ENCODE measurements at places on chromosomes 1 and 21.

- no peak for DNase-seq
Observed at GRCh38 chr21:41695513-41695912, 71.3 kb downstream of the RIPK4 start.

- no peak for DNase-seq
Observed at GRCh38 chr1:59052166-59052590, 244.7 kb upstream of the FGGY start.

- DNase-seq: no peak
Observed at GRCh38 chr1:225319871-225320270, 108.0 kb downstream of the LBR start.

DNA sequence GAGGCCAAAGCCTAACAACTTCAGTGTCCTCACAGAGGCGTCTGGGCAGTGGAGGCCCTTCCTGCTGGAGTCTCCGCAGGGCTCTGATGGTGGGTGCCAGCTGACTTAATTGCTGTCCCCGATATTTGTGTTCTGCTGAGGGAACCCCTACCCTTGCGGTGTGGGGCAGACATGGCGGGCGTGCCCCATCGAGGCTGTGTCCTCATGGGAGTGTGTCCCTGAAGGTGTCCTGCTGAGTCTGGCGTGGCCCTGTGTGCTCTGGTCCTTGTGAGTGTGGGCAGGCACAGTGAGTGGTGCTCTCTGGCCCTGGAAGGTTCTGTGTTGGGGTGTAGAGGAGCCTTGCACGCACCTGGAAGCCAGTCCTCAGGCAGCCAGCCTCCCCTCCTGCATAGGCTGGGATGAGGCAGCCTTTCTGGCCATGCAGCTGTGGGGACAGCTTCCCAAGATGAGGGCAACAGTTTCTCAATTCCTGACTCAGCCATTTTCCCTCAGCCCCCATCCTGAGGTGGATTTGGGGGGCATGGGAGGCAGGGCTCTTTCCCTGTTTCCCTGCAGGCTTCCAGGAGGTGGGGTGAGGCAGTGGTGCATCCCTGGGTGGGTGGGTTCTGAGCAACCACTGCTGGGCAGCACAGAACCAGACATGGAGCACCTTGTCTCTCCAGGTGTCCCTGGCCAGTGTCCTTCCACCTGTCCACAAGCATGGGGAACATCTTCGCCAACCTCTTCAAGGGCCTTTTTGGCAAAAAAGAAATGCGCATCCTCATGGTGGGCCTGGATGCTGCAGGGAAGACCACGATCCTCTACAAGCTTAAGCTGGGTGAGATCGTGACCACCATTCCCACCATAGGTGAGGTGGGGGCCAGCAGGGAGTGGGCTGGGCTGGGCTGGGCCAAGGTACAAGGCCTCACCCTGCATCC lies 6.5 kb downstream of the C1orf35 start:
- no peak for DNase-seq

- DNase-seq: peak; percentile 13
Observed at GRCh38 chr1:190212450-190212849, 265.2 kb downstream of the BRINP3 start.

DNA sequence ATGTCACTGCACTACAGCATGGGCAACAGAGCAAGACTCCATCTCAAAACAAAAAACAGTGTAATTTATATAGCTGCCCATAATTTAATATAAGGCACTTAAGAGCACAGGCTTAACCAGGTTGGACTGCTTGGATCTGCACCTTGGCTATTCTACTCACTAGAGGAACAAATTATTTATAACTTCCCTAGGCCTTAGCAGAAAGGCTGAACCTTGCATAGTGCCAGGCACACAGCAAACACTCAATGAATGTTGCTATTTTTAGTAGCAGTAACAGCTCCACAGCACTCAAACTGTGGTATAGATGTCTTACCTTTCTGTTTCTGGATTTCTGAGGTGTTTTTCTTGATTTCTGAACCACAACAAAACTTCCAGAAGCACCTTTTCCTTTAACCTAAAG lies 19.8 kb downstream of the HP1BP3 start:
- DNase-seq: no peak

DNA sequence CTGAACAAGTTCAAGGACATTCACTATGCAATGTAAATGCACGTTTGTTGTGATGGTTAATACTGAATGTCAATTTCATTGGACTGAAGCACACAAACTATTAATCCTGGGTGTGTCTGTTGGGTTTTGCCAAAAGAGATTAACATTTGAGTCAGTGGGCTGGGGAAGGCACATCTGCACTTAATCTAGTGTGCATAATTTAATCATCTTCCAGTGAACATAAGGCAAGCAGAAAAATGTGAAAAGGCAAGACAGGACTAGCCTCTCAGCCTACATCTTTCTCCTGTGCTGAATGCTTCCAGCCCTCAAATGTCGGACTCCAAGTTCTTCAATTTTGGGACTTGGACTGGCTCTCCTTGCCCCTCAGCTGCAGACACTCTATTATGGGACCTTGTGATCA lies 40.1 kb downstream of the PRPF38A start:
- no peak for DNase-seq

GRCh38 chr1:46181343-46182260 lies 5.3 kb upstream of the P3R3URF start:
- DNase-seq: peak; percentile 30

- no peak for DNase-seq
Observed at GRCh38 chr1:175127565-175127964, 59.9 kb downstream of the TNN start.

GRCh38 chr1:183304440-183305107 lies 113.6 kb downstream of the NMNAT2 start:
- DNase-seq: no peak

DNA sequence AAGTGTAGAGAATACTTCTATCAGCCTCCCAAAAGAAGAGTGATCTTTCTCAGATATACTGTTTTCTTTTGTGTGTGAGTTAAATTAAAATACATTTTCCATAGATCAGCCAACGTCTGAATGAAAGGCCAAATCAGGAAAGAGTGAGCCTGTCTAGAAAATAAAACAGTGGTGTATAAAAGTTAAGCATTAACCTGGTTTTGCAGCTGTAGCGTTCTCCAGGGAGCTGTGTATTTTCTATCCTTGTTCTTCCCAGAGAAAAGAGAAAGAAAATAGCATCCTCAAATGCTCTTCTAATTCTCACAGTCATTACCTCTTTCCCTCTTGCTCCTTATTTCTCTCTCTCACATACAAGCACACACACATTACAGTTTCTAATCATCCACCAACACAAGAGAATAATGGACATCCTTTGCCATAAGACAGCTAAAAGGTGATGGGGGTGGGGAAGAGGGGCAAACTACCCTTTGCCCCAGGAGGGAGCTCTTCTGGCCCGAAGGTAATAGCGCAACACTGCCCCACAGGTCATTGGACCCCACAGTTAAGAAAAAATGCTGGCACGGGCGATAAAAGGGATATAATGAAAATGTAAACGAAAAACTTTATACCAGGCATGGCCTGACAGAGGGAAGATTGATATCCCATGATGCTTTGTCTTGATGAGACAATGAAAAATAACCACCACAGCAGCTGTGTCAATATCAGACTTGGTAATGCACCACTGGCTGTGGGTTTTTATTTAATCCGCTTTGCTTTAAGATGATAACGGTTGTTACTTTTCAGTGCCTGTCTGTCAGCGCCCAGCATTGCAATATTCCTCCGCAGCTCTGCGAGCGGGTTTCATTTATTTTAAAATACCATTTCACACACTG lies 150.3 kb downstream of the NUF2 start:
- DNase-seq: no peak

DNA sequence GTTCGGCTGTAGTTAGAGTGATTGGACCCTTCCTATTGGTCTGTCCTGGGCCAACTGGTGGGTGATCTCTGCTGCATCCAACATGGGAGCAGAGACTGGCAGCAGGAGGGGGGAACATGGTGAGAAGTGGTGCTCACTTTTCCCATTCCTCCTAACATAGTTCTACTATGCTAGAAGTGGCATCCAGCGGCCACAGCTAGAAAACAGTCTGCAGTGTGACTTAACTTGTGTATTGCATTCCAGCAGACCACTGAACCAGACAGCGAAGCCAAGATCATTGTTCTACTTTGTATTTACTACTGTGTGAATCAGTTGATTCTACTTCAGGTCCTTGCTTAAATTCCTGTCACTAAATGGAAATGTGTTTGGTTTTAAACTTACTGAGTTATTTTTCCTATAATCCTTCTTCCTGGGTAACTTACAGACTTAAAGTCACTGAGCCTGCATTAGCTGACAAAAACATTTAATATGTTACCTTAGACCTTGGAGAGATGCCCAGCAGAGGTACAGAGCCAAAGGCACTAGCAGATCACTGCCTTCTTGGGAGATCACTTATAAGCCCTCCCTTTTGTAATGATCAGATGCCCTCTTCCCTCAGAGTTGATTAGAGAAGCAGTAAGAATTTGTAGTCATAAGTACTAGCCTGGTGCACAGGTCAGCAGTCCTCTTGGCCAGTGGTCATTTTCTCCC lies 8.2 kb downstream of the FABP3 start:
- no peak for DNase-seq

DNA sequence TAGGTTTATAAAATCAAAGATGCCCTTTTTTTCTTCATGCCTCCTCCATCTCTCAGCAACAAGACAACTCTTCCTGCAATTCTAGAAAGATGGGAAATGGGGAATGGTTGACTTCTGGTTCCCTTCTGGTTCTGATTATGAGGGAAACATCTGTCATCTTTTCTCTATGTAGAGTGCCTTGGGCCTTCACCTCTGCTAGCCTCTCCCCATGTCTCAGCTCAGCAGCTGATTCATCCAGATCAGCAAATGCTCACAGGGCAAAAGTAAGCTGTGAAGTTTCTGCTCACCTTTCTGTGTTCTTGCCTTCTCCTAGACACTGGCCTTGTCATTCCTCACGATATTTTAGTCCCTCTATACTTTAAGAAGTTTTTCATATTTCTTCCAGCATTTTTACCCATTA lies 17.8 kb upstream of the BECN2 start:
- DNase-seq: no peak

DNA sequence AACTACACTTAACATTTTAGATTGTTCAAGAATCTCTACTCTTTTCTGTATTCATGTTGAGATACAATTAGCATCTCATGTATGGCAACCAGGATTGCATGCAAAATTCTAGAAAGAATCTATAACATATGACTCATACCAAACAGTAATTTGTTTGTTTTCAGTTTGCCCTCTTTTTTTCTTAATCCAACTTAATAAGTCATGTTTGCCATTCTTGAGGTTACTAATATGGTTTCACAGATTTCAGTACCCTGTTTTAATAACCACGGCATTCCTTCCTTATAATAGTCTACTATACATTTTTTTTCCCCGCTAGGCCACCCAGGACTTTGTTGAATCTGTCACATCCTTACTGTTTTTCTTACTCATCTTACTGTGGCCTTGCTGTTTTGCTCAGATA lies 140.8 kb downstream of the FMN2 start:
- DNase-seq: peak; percentile 93

DNA sequence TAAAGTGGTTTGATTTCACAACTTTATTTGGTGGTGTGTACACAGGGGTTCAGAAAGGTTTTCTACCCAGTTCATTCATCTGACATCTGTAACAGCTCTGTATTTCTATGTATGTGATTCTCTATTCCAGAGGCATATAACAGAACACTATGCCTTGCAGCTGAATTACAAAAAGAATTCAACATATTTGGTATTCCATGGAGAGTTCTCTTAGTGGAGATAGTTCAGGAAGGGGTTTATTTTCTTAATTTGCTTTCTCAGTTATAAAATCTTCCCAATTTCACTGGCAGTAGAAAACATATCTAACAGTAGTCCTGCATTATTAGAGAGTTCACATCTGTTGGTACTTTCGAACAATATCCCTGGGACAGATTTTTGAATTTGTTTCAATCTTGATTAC lies 207.9 kb upstream of the LYPLAL1 start:
- DNase-seq: no peak

- DNase-seq: no peak
Observed at GRCh38 chr1:198276241-198276640, 119.4 kb downstream of the NEK7 start.

- no peak for DNase-seq
Observed at GRCh38 chr1:247175458-247175857, 3.6 kb upstream of the ZNF124 start.

DNA sequence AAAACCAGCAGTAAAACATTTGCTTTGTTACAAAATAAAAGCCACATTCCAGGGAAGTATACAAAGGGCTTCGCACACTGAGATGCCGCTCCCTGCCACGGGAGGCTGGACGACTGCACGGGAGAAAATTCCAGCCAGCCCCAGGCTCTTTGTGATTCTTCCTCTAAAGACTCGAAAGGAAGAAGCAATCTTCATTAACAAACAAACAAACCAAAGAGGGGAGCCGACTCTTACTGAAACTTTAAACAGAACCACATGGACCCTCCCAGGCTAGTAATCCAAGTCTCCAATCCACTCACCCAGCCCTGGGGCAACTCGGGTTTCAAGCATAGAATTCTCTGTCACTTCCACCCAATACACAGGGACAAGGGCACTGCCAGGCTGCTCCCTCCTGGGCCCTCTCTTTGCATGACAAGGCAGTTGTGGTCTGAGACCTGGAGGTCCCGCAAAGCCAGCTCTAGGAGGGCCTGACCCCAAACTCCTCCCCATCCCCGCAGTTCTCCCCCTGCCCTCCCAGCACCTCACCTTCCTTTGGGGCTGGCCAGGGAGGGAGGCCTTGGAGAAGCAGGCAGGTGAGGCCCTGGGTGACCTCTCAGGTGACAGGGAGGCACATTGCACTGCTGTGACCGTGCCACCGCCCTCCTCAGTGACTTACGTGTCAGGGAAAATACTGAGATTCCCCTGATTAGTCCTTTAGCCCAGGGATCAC lies 26.6 kb upstream of the COL18A1 start:
- DNase-seq: peak; percentile 85

DNA sequence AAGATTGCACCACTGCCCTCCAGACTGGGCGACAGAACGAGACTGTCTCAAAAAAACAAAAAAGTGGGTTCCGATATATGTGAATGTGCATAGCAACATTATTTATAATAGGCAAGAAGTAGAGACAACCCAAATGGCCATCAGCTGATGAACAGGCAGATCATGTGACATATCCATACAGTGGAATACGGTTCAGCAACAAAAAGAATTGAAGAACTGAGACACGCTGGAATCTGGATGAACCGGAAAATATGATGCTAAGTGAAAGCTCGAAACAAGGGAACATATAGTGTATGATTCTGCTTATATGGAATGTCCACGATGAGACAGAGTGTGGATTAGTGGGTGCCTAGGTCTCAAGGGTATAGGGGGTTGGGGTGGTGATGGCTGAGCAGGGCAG lies 28.5 kb upstream of the MORC3 start:
- no peak for DNase-seq

DNA sequence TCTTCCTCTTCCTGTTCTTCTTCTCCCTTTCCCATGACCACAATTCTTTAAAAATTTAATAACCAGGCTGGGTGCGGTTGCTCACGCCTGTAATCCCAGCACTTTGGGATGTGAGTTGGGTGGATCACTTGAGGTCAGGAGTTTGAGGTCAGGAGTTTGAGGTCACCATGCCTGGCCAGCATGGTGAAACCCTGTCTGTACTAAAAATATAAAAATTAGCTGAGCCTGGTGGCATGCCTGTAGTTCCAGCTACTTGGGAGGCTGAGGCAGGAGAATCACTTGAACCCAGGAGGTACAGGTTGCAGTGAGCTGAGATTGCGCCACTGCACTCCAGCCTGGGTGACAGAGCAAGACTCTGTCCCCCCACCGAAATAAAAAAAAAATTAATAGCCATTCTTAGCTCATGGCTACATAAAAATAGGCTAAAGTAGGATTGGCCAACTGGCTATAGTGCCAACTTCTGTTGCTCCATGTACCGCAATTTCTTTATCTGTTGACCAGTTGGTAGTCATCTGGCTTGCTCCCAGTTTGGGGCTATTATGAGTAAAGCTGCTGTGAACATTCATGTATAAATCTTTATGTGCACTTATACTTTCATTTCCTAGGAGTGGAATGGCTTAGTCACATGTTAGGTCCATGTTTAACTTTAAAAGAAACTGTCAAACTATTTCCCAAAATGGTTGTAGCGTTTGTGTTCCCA lies 136.3 kb downstream of the PEX14 start:
- DNase-seq: no peak

Data from ELR (cell line).